Left colon (tissue), 2 donors: ENCODE measurements at places on chromosomes 4 and X. TPM values are rescaled to one million over a fixed set of nuclear protein-coding genes. Genes with fewer than 3 reads are reported as not detected.

The KLHL15 gene
- total RNA-seq, result 3.7 TPM

DNA sequence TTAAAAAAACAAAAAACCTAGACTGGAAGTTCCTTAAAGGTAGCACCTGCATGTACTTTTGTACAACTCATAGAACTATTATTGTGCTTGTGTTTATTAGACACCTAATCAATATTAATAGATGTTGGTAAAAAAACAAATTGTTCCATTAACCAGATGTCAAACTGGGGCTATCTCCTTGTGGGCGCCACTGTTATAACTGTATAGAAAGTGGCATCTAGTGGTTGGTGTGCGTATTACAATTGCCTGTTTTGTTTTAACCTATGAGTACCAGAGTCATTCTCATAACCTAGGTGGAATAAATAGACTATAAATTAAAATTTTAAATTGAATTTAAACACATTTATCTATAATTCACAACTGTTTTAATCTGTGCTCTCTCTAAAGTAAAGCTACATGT lies 97.4 kb downstream of the COL4A5 start:
- DNase-seq, result no peak

The GPR34 gene
- 2.2 TPM for total RNA-seq

The LEF1 gene
- 1.4 TPM for total RNA-seq

- no peak for DNase-seq
These were observed 90.2 kb downstream of the NHS start for GRCh38 chrX:17465201-17465600.

GRCh38 chr4:100060765-100061416 lies 110.8 kb upstream of the H2AZ1 start:
- DNase-seq, result no peak

- DNase-seq, result no peak
These were observed 46.0 kb downstream of the REPS2 start for GRCh38 chrX:16992445-16992844.

- no peak for DNase-seq
These were observed 187.2 kb downstream of the SHOX start for GRCh38 chrX:817759-818300.

GRCh38 chrX:139842326-139843185 lies 90.3 kb downstream of the ATP11C start:
- DNase-seq, result no peak

DNA sequence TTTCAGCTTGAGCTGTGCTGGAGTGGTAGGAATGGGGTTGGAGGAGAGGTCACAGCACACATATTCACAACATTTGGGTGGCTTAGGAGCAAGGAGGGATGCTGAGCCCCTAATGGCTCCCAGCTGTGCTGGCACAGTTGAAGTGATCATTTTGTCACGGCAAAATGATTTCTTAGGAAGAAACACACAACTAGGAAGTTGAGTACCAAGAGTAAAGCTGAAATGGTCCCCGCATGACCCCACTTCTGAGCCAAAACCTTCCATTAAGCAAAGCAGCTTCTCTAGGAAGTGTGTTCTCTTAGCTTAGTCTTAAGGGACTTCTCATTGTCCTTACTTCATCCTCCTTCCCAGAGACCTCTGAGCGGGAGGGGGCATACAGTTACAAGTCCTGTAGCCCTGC lies 12.6 kb downstream of the CAPN6 start:
- DNase-seq, result no peak

DNA sequence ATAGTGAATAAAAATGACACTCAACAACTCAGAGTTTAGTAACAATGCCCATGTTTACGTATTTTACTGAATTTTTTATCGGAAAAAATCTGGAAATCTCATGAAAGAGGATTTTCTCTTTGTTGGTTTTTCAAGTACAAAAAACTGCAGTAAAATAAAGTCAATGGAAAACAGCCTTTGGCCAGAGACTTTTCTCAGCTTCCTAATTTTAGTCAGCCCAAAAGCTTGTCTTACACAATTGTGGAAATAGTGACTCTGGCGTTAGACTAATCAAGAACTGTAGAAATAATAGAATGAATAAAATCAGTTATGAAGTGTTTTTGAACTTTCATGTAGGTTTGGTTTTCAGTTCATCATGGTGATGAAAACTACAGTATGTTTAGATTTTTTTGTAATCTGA lies 234.7 kb downstream of the DKK2 start:
- no peak for DNase-seq

- no peak for DNase-seq
These were observed 23.5 kb downstream of the TLR10 start for GRCh38 chr4:38759113-38759789.

The GNPDA2 gene
- total RNA-seq, result 6.2 TPM

DNA sequence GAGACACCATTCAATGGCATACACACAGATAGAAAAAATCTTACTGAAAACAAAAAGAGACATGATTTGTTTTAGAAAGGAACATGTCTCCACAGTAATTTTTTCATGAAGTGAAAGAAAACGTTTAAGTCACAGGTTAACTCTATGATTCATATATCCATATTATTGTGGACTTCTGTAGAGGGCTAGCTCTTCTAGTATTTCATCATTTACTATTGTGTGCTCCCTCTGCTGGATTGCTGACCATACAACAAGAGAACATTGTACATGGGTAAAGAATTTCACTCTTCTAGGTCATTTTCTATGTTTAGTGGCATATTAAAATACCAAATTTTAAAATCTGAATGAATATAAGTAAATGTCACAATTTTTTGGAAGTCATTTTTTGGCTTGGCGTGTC lies 91.8 kb upstream of the POU3F4 start:
- no peak for DNase-seq

DNA sequence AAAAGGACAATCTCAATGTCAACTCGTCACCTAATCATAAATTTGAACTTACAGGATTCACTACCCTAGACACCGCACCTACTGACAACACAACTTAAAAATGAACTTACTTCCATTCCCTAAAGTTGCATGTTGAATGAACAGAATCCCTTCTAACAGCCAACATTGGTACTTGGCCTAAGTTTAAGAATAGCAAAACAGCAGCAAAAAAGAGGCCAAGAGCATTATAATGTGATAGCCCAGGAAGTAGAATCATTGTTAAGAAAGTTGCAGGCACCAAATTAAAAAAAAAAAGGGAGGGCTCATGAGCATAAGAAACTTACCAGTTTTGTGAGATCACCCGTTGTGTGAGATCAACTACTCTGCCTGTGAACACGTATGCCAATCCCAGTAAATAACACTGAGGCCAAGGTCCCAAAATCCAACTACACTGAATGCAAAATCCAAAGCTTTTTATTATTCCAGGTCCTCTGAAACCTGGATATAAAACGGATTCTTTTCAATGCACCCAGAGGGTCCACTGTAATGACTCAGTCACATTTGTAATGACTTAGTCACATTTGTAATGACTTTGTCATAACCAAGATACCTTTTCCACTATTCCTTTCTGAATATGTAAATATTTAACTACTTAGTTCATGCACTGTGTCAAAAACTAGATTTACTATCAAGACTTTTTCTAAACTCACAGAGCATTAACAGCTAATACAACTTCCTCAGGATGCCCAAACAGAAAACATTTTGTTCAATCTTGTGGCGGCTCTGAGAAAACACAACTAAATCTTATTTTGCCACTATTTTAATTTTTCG lies 6.8 kb downstream of the HNRNPDL start:
- DNase-seq, result no peak

The TMEM144 gene
- 33.4 TPM for total RNA-seq

DNA sequence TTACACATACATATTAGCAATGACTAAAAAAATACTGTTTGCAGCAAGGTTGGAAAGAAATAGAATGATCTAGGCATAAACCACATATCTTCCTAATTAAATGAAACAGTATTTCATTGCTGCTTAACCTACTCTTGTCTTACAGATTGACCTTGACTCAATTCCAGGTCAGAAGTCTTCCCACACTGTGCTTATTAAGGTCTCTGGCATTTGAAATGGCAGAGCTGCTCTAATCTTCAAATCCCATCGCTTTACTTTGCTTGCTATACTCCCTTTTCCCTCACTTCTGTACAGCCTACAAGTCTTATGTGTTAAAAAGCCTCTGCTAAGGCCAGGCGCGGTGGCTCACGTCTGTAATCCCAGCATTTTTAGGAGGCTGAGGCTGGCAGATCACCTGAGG lies 424.5 kb downstream of the RPA4 start:
- no peak for DNase-seq

The AKAP4 gene
- not detected for total RNA-seq

GRCh38 chrX:17634542-17635207 lies 102.6 kb upstream of the SCML1 start:
- DNase-seq, result peak; percentile 18

DNA sequence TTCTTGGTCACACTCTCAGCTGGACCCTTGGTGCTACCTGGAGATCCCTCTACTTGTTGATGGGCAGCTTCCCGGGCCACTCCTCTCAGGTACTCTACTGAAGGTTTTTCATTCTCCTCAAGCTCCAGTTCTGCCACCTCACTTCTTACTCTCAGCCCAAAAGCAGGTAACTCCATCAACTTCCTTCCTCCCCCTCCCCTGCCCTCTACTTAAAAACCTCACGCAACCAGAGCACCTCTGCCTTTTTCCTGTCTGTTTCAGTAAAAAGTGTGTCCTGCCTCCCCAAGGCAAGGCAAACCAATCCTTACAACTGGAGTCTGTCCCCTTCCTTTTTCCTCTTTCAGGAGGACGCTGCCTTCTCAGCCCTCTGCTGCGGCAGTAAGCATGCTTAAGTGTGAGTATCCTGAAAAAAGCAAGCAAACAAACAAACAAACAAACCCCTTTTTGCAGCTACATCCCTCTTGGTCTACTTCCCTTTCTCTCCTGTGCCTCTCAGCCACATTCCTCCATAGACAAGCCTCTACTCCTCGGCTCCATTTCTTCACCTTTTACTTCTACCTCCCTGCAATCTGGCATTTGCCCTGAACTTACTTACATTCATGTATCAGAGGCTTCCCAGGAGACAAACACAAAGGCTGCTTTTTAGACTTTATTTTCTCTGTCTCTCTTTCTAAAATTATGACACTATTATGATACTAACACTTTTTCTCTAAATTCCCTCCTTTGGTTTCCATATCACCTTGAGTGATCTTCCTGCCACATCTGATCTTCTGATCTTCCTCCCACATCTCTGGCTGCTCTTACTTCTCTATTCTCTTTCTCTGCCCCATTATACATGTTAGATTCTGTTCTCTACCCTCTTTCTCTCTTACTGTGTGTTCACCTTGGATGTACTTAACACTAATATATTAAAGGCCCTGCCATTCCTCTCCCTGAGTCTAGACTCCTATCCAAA lies 5.4 kb downstream of the ALPK1 start:
- no peak for DNase-seq

GRCh38 chrX:27924718-27925117 lies 56.5 kb downstream of the DCAF8L1 start:
- DNase-seq, result no peak

The ARX gene
- 0.34 TPM for total RNA-seq

DNA sequence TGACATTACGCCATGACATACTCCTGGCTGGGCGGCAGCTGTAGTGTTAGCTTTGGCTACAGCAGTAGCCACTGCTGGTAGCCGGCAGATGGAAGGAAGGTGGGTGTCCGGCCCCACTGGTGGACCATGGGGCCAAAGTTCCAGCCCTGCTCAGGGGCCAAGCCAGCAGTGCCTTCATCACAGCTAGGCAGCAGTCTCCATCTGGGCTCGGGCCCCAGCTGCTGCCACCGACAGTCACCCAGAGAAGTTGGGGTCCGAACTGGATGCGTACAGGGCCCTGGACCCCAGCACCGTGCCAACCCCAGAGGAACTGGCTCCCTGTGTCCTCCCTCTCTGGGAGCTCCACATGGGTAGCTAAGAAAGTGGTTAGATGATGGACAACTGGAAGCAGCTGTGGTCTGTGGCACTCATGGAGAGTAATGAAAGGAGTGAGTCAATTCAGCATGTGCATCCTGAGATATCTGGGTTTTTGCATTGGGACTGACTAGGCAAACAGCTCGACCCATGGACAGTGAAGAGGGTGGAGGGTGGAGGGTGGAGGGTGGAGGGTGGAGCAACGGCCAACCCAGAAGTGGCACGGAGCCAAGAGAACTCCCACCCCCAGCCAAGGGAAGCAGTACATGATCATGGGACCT lies 366.6 kb upstream of the GRIA3 start:
- DNase-seq, result no peak

The PCYT1B gene
- total RNA-seq, result 0.28 TPM

DNA sequence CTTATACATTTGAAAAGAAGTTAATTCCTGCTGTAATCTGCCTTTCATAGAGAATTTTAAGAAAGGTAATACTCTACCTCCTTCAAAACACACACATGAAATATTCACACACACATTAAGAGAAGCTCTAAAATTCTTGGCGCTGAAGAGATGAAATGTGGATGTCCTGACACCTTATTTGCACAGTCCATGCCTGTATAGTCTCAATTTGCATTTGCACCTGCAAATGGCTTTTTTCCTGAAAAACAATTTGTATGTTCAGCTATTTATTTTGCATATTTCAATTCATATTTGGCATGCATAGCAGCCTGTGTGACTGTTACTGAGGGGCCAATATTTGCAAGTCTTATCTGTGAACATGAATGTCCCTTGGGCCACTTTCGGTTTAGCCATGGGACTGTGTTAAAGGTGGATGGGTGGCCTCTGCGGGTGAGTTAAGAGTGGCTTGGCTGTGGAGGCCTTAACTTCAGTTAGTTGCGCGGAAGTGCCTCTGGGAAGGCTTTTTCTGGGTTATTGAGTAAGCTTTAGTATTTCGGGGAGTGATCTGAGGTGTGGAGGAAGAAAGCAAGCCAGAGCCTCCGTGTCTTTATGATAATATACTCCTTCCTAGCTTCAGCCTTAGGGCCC lies 443.3 kb upstream of the FAT1 start:
- peak; percentile 44 for DNase-seq

GRCh38 chr4:119517361-119518229 lies 111.0 kb downstream of the PDE5A start:
- no peak for DNase-seq

DNA sequence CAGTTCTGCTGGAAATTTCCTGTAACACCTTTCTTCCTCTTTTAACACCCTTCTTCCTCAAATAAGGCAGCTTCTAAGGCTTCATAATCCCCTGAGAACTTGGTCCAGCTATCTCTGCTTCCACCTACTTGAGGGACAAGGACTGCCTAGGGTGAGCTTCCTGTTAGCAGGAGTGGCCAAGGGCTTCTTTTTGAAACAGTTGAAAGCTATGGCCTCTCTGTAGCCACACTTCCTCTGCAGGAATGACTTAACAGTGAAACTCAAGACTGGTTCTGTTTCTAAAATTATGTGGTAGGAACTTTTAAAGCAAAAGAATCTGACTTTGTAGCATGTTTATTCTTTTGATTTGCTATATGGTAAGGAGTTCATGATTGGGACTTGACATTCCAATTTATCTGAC lies 108.5 kb upstream of the WDR1 start:
- no peak for DNase-seq

DNA sequence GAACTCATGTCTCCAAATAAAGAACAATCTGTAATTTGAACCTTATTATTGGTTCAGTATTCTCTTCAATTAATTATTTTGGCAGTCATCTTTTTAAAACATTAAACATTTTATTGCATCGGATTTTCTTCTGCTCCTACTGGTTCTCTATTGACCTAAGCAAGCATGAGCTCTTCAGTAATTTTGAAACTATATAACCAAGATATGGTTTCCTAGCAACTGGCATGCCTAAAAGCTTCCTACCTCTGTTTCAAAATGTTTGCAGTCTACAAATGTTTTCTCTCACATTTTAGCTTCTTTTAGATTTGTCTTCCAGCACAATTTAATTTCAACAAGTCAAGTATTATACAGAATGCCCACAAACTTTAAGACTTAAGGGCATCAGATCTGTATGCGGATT lies 371.3 kb downstream of the GPM6A start:
- DNase-seq, result no peak

GRCh38 chr4:80265571-80266252 lies 752 bp upstream of the FGF5 start:
- no peak for DNase-seq

- no peak for DNase-seq
These were observed 29.3 kb upstream of the ANXA10 start for GRCh38 chr4:168063031-168063430.
